ENCODE measurements at places on chromosomes 7 and 10.

GRCh38 chr7:127047521-127047920 is 205.2 kb downstream of the GRM8 start:
- DNase-seq: no peak

GRCh38 chr10:49614242-49615198 is 683 bp downstream of the CHAT start:
- no peak for DNase-seq

DNA sequence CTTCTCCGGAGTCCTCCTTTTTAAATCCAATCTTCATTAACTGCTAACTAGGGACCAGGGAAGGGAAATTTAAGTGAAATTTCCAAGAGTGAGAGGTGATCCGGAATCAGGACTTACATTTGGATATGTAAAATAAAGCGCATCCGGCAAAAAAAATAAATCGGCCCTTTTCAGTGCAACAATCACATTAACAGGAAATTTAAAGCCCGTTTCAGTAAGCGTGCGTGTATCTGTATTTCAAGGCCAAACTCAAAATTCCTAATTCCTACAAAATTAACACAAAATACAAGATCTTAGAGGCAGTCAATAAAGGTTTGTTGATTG is 771 bp downstream of the DNAJC9 start:
- no peak for DNase-seq

DNA sequence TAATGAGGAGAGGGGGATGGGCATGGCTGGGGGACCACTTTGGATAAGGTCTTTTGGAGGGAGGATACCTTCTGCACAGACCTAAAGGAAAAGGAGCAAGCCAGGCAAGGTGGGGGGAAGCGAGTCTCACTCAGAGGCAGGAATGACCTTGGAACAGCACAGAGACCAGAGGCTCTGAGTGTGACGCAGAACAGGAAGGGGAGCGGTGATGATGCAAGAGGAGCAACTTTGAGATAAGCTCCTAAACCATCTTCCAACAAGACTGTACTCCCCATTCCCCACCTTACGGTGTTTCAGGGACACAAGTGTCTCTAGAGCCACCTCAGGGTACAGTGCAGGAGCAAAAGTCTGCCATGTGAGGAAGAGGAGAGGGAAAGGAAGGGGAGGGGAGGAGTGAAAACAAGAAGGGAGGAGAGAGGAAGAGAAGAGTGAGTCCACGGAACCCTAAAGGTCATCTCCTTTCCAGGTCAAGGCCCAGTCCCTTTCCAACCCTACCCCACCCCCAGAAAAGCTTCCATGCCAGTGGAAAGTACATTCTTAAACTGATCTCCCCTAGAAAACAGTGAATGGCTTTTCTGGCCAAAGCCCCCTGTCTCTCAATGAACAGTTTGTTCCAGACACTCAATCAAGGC is 54.1 kb downstream of the JAZF1 start:
- DNase-seq: no peak

DNA sequence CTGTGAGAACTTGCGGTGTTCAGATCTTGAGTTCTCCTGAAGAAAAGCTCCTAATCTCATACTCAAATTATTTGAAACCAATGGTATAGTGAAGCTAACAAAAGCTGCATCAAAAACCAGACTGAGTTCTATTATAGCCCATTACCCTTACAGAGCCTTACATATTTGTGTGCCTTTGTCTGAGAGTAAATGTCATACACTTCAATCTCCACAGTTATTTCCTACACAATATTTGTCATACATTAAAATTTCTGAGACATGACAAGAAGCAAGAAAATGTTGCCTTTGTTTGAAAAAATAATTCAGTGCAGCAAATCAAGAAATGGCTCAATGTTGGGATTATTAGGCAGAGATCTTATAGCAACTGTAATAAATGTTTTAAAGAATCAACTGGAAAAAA is 776.1 kb upstream of the MBL2 start:
- DNase-seq: no peak

DNA sequence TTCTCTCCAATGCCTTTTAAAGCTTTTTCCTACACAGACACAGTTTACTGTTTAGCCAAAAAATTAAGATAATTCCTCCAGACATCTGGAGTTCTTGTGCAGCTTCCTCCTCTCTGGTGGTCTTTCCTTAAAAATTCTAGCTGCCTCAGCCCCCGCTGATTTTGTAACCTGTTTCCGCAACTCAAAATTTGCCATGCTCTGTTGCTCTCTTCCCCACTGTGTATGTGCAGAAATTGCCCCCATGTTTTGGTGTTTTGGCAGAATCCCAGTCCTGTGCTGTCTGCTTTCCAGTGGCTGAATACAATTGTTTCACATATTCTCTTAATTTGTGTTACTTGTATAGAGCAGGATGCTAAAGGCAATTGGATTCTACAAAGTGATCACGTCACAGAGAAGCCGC is 151.7 kb upstream of the PRSS1 start:
- no peak for DNase-seq

GRCh38 chr10:31383810-31384588 is 65.0 kb downstream of the ZEB1 start:
- no peak for DNase-seq

DNA sequence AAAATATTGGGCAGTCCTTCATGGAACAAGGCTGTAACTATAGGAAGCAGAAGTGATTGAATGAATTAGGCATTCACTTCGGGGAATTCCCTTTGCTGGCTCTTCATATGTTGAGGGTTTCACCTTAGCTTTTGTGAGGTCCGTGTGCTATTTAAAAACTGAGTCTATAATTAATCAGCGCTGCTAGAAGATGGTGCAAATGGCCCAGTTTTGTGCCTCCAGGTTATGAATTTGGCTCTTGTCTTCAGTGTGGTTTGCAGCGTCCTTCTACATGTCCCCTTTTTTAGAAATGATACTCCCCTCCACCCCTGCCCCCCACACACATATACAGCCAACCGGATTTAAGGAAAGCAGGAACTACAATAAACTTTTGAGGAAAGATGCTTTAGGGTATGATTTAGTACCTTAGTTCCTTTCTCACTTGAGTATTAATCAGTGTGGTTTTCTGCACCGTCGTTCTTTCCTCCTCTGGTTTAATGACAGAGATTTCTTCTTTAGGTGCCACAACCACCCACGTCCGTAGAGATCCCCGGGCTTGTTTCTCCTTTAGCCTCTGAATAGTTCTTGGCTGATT is 110.6 kb upstream of the SAMD8 start:
- no peak for DNase-seq

- DNase-seq: no peak
These were observed 32.6 kb upstream of the IL15RA start for GRCh38 chr10:6009961-6010360.

GRCh38 chr10:86377797-86378146 is 11.2 kb upstream of the GRID1 start:
- DNase-seq: no peak

GRCh38 chr7:5792792-5793191 is 11.3 kb upstream of the RNF216 start:
- DNase-seq: no peak

- DNase-seq: no peak
These were observed 501 bp downstream of the TFPI2 start for GRCh38 chr7:93890041-93890463.

GRCh38 chr10:61248013-61248412 is 205.2 kb downstream of the TMEM26 start:
- no peak for DNase-seq

GRCh38 chr10:78336402-78336791 is 302.7 kb downstream of the RPS24 start:
- no peak for DNase-seq

- DNase-seq: no peak
These were observed 35.1 kb downstream of the GUSB start for GRCh38 chr7:65946904-65947303.

- no peak for DNase-seq
These were observed 1.6 kb upstream of the COL13A1 start for GRCh38 chr10:69800109-69800508.

GRCh38 chr10:124198125-124198501 is 104.7 kb upstream of the CHST15 start:
- no peak for DNase-seq

- no peak for DNase-seq
These were observed 157.5 kb downstream of the XPNPEP1 start for GRCh38 chr10:109765838-109766237.

DNA sequence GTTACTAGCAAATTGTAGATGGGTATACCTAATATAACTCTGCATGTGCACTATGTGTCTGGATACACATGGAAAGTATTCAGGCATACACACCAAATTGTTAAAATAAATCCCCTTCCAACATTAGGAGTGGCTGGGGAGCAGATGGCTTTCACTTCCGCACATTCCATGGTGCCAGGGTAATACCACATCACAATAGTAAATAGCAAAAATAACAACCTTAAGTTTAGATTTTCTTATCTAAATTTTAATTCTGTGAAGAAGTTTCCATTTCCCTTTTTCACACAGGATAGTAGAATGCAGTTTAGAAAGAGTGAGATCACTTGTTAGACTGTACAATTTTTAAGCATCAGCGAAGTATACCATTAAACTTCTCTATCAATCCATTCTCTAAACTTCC is 5.8 kb upstream of the ALOX5 start:
- DNase-seq: no peak

DNA sequence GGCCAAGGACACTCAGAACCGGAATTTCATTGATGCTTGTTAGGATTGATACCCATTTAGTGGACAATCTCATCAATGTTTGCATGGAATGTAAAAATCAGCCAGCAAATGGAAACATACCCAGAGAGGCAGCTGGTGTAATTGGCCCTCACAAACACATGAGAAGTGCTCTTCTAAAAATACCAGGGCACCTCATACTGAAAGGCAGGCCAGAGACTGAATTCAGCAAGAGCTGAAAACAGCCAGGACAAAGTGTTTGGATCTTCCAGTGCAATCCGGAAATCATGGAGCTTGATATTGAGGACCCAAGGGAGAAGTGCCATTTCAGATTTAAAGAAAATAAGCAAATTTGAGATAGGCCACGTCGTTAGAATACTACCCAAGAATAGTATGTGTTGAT is 498.6 kb downstream of the GALNT17 start:
- DNase-seq: no peak

DNA sequence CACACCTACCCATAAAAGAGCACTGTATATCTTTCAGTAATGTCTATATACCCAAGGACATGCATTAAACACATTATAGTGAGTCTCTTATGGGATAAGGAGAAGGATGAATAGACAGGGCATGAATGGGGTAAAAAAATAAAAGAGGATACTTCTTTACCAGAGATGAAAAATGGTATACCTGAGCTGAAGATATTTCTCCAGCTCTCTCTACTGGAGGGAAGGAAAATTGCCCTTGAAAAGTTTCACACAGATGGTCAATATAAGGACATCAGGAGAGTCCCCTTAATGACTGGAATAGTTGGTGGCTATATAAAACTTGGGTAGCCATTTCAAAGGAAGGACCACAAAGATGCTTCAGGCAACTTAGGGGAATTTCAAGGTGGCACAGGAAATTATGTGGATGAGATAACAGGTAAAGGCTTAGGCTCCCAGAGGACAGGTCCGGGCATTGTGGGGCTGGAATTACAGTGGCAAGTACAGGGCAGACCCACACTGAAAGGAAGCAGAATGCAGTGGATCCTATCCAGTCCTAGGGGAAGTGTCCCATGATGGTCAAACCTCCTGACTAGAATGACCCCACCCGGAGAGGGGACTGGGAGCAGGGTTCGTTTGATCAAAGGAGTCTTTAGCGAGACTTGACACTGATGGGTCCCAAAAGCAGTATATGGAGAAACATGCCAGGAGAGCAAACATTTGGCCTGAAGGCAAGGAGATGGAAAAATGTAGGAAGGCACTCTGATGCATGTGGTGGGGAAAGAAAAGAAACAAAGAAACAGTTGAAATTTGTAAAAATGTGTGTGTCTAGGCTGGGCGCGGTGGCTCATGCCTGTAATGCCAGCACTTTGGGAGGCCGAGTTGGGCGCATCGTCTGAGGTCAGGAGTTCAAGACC is 35.6 kb downstream of the PLAU start:
- no peak for DNase-seq
